Cortex of kidney (tissue), 1 donor: ENCODE measurements at places on chromosomes 6 and 20.

DNA sequence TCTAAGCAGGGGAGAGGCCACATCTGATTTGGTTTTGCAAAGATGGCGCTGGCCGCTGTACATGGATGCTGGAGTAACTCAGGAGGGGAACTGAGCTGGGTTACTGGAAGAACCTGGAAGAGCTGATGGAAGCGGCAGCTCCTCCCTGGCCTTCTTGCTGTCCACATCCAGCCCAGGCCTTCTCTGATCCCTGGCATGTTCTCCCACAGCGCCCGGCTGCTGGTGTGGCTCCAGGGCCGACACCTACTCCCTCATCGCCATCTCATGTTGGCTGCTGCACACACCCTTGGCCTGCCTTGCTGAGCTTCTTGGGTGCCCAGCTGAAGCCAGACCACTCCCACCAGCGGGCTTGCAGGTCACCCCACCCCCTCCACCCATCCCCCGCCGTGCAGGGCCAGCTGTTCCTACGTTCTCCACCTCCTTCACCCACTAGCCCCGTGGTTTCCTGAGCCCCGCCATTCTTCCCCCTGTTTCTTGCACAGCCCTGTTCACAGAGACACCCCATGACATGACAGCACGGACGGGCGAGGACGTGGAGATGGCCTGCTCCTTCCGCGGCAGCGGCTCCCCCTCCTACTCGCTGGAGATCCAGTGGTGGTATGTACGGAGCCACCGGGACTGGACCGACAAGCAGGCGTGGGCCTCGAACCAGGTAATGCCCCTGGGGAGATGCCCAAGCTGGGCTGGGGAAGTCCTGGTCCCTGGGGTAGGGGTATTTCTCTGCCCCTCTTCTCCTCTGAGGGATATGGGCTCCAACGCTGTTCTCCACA, 28.4 kb downstream of the VSTM2L start:
- DNase-seq = no peak

- DNase-seq = no peak
Observed at GRCh38 chr6:31771992-31772358, 5.2 kb downstream of the VWA7 start.

DNA sequence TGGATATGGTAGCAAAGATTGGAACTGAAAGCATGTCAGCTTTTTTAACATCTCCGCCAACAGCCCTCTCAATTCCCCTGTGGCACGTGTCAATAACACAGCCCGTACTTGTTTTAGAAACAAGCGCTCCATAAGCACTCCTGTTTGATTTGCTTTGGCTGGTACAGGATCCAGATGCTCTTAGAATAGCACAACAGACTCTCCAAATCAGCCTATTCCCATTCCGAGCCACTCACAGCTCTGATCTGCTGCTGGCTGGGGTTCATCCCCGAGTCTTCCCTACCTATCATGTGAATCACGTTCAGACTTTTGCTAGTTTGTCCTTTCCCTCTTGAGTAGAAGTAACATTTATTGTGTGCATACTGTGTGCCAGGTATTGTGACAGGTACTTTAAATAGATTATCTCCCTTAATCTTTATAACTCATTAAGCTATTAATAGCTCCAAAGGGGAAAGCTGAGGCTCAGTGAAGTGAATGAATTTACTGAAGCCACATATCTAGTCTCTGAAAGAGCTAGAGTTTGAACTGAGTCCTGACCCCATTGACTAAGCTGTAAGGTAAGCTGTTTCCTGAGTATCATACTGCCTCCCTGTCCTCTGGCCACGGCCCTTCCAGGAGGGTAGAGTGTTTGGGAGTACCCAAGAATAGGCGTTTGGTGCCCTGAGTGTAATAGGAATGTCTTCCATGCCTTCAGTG, 46.7 kb downstream of the RALY start:
- no peak for DNase-seq

- no peak for DNase-seq
Observed at GRCh38 chr6:157110607-157111006, 212.7 kb downstream of the TMEM242 start.

DNA sequence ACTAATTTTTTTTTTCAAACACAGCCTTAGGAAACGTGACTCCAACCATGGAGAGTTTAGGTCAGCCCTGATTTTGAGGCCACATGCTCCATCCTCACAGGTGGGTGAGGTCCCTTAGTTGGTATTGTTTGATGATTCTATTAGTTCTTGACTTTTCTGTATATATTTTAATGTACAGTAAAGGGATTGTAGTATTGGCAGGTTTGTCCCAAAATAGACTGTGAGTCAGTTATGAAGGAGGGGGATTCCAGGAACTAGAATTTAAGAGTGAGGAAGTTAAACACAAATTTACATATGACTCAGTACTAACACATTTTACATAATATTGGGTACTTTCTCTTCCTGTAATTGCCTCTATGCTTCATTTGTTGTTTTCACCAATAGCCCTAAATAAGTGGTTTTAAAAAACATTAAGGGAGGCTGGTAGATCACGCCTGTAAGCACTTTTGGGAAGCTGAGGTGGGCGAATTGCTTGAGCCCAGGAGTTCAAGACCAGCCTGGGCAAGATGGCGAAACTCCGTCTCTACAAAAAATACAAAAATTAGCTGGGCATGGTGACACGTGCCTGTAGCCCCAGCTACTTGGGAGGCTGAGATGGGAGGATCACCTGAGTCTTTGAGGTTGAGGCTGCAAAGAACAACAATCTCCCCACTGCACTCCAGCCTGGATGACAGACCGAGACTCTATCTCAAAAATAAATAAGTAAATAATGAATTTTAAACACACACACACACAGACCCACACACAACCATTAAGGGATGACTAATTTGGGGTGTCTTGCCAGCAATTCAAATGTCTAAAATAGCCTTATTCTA, 81.8 kb downstream of the SGK1 start:
- DNase-seq = no peak

GRCh38 chr6:106574741-106575458, 54.4 kb downstream of the RTN4IP1 start:
- DNase-seq = no peak

GRCh38 chr6:167112421-167112820, 10.5 kb upstream of the CCR6 start:
- no peak for DNase-seq

DNA sequence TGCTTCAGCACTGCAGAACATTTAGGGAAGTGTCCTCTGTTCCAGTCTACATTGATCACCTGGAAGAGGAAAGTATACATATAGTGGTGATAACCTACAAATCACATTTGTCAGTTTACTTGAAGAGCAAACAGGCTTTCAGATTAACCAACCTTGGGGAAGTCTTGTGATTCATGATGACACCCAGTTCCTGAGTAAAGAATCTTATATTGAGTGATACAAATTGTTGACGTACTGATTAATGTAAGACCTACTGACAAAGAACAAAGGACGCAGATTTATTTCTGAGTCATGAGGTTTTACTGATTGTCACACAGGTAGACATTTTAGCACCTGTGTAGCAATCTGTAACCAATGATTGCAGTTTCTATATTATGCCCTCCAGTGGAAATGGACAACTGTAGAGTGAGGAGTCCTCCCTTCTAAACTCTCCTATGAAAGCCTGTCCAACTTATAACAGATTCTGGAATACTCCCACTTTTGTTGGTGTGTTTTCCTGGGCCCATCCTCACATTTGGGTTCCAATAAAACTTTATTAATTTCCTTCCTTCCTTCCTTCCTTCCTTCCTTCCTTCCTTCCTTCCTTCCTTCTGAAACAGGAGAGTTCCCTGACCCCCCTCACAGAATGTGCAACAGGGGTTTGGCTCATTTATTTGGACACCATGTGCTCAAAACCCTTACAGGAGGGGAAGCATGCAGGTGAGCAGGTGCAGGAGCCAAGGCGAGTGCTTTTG, 113.5 kb downstream of the SLC35B3 start:
- no peak for DNase-seq

- no peak for DNase-seq
Observed at GRCh38 chr6:49606721-49607390, 29.8 kb downstream of the RHAG start.

DNA sequence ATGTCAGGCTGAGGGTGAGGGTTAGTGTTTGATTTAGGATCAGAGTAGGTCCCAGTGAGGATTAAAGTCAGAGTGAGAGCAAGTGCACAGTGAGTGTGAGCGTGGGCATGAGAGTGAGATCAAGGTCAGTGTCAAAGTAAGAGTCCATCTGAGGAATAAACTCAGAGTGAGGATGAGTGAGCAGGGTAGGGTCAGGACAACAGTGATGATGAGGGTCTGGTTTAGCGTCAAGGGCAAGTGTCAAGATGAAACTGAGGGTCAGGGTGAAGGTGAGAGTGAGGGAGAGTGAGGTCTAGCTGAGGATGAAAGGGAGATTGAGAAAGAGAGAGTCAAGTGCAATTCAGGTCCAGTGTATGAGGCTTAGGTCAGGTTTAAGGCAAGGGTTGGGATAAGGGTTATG, 7.7 kb upstream of the ZNF343 start:
- DNase-seq = no peak

DNA sequence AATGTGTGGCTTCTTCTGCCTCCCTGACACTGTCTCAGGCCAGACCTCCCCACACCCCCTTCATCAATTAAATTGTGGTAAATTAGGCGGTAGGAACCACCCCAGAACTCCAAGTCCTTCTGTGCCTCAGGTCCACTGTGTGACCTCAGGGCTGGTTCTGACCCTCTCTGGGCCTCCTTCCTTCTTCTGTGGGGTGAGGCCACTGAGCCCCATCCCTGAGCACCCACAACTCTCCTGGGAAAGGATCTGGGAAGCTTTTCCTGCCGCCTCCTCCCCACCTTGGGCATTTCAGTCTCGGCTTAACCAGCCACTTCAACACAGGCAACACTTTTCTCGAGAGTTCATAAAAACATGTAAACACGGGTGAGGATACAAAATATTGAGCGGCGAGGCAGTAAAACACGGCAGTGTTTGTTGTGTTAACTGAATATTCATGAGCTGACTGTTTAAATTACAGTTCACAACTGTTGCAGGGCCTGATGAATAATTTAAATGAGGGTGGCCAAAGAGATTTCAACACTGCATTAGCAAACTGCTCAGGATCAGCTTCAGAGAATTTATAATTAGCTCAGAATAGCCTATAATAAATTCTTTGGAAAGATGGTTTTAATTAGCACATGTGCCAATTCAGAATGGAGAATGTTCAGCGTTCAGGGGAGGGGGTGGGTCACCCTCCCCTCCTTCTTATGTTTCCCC, 112.1 kb downstream of the TOX2 start:
- no peak for DNase-seq

- DNase-seq = no peak
Observed at GRCh38 chr6:7978736-7979135, 68.1 kb upstream of the TXNDC5 start.

DNA sequence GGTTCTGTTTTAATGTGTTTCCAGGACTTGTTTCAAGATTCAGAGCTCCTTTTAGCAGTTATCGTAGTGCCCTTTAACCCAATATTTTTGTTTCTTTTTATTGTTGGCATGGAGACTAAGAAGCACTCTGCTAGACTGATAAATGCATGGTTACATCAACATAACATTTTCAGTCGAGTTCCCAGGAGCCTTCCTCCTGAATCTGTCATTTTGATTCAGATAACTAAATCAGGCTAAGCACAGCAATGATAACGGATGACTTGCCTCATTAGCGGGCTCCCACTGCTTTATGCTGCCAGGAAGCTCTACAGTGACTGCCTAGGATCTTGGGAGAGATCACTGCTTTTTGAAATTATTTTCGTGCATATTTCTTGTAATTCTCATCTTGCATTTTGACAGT, 772.8 kb upstream of the GJE1 start:
- DNase-seq = no peak

- DNase-seq = no peak
Observed at GRCh38 chr6:24990236-24990845, 54.6 kb upstream of the RIPOR2 start.

GRCh38 chr6:88048578-88048977, 937 bp downstream of the SPACA1 start:
- DNase-seq = no peak

DNA sequence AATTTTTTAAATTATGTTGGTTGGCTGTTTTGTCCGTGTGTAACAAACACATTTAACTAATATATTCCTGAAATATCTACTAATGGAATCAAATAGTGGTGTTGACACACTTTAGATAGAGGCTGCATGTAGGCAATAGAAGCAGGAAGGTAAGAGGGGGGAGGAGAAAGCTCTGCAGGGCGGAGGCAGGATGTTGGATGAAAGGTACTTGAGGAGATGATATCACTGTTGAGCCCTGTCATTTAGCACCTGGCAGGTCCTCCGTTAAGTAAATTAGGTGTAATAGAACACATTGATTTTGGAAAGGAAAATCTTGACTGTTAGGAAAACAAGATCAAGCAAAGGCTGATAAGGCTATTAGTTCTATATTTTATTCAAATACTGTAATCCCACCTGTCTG, 618.7 kb downstream of the PKHD1 start:
- no peak for DNase-seq

DNA sequence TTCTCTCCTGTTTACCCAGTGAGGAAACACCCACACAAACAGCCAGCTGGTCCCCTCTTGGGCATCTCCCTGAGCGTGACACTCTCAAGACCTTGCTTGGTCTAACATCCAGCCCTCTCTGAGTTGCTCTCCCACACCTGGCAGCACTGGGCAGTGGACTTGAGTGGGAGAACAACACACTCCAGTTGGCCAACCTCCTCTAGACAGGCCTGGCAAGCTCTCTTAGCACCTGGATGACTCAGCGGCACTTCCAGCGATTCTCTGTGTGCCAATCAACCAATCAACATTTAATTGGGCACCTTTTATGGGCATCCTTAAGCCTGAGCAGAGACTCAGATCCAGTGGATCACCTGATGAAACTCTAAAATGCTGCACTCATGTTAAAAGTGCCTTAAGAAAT, 76.6 kb upstream of the QKI start:
- DNase-seq = no peak
